ENCODE measurements at places on chromosomes 3 and 15.

DNA sequence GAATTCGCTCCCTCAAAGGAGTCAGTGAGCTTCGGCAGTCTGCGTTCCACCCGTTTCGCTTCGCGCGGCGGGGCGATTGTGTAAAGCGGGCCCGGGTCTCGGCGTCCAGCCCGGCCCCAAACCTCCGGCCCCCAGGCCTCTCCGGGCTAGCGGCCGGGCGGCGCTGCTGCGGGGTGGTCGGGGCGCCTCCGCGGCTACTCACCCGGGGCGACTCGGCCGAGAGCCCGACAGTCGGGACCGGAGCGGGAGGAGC lies 412 bp downstream of the CHDH start:
- no peak for DNase-seq

DNA sequence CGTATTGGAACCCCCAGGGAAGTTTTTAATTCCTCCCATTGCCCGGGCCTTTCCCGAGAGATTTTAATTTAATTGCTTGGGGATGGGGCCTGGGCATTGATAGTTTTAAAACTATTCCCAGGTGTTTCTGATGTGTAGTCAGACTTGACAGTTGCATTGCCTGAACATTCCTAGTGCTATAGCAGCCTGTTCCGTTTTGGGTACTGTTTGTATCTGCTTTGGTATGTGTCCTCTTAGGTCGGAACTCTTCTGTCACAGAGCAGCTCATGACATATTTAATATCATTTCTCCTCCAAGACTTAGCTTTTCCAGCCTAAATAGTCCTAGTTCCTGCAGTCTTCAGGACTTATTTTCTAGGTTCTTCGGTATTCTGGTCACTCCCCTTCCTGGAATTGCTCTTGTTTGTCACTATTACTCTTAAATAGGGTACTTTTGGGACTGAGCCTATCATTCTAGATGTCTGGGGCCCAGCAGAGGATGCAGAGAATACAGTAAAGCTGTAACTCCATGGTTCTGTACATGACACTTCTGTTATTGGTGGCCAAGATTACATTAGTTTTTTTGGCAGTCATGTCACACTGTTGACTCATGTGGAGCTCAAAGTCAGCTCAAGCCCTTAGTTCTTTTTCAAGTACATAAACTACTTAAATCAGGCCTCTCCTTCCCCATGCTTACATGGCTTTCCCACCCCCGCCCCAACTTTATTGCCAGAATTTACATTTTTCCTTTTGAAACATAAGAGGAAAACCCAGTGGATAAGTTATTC lies 81.5 kb downstream of the BBX start:
- no peak for DNase-seq

DNA sequence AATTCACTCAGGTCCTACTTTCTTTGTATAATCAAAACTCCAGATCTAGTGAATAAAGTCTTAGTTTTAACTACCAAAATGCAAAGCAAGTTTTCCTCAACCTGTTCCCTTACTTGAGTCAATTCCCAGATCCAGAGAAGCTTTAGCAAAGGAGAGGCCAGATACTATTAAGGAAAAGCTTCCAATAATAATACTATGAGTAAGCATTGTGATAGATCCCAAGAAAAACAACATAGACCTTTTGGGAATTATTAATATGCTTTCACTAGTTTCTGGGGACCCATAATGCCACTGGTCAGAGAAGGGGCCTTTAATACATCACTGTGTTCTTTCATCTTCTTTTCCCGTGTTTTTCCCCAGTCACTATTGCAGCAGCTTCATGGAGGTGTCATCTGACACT lies 339.9 kb upstream of the CDIN1 start:
- no peak for DNase-seq

- no peak for DNase-seq
Observed at GRCh38 chr3:157311633-157312375, 124.8 kb upstream of the PTX3 start.

GRCh38 chr3:179175358-179175757 lies 27.2 kb downstream of the PIK3CA start:
- no peak for DNase-seq

GRCh38 chr15:93866948-93867347 lies 364.4 kb upstream of the MCTP2 start:
- no peak for DNase-seq

DNA sequence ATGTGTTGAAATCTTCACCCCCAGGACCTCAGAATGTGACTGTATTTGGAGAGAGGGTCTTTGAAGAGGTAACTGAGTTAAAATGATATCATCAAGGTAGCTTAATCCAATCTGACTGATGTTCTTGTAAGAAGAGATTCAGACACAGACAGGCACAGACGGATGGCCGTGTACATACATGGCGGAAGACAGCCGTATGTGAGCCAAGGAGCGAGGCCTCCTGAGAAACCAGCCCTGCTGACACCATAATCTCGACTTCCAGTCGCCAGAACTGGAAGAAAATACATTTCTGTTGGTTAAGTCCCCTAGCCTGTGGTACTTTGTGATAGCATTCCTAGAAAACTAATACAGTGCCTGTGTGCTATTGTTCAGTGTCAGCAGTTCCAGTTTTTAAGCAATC lies 73.6 kb downstream of the APBA2 start:
- no peak for DNase-seq

DNA sequence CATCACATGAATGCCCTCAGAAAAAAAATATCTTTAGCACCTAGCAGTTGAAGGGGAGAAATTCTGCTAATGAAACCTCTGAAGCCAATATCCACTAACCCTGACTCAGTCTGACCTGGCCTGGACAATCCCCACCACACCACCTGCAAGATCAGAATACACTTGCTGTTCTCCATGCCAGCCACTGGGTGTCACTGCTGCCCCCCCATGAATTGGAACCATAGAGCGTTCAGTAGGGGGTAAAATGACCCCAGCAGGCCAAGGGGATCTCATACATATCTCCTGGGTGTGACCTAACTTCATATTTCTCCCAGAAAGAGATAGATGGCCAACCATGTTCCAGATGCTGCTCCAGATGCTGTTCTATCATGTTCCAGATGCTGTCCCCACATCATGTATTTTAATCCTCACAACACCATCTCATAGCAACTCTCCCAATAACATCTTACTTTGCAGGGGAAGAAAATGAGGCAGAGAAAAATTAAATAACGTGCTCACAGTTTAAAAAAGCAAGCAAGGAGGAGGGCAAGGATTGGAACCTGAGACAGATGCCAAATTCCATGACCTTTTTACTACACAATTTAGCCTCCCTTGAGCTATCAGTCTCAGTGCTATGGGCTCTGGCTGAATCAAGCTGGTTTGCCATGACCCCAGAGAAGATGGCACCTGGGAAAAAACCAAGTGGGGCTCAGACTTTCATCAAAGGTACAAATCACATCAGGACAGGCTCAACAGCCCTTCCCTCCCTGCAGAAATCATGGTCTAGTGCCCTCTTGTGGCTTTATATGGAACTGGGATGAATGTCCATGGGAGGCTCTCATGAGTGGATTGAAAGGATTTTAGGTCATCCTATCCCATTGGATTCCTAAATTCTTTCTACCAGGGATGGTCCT lies 12.4 kb downstream of the NTRK3 start:
- peak; percentile 24 for DNase-seq

DNA sequence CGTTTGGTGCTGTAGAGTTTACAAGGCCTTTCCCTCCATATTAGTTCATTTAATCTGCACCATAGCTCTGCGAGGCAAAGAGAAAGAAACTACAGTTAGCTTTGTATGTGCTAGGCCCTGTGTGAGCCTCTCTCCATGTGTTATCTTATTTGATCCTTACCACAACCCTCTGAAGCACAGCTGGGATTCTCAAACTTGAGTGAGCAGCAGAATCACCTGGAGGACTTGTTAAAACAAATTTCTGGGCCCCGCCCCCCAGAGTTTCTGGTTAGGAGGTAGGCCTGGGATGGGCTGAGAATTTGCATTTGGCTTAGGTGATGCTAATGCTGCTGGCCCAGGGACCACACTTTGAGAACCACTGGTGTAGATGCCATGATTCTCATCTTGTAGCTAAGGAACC lies 12.3 kb downstream of the CA12 start:
- DNase-seq, result no peak

DNA sequence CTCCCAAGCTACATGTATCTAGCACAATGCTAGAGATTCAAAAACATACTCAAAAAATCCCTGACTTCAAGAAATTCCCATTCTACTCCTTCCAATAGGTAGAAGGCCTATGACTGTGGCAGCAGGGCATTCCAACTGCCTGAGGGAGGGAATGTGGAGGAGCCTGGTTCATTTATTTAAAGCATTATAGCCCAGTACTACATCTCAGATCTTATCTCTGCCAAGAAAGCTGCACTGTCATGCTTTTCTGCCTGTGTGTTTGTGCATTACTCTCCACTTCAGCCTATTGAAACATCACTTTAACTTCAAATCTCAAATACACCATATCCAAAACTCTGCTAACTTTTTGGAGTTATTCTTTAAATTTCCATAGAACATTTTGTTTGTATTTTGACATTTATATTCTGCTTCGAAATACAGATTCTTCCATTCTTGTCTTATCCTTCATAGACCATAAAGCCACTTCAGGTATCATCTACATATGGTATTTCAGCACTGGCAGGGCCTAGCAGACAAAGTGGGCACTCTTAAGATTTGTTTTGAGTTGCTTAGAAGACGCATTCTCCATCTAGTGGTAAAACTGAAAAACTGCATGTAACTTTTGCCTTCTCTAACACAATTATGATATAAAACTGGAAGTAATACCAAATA lies 59.1 kb upstream of the NEDD4 start:
- peak; percentile 41 for DNase-seq

DNA sequence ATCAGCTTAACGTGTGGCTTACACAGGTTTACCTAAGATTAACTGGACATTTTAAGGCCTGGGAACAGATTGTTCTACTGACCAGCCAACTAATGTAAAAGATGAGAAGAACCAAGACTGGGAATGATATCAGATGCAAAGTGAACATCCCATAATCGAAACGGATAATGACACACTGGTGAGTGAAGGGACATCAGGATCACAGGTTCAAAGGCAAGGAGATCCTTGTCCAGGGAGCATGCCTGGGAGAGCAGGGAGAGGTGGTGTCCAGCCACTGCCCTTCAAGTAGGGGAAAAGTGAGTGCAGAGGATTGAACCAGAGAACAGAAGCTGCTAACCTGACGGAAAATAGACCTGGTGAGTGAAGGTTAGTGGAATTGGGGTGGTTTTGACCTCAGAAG lies 228.8 kb downstream of the RORA start:
- no peak for DNase-seq

DNA sequence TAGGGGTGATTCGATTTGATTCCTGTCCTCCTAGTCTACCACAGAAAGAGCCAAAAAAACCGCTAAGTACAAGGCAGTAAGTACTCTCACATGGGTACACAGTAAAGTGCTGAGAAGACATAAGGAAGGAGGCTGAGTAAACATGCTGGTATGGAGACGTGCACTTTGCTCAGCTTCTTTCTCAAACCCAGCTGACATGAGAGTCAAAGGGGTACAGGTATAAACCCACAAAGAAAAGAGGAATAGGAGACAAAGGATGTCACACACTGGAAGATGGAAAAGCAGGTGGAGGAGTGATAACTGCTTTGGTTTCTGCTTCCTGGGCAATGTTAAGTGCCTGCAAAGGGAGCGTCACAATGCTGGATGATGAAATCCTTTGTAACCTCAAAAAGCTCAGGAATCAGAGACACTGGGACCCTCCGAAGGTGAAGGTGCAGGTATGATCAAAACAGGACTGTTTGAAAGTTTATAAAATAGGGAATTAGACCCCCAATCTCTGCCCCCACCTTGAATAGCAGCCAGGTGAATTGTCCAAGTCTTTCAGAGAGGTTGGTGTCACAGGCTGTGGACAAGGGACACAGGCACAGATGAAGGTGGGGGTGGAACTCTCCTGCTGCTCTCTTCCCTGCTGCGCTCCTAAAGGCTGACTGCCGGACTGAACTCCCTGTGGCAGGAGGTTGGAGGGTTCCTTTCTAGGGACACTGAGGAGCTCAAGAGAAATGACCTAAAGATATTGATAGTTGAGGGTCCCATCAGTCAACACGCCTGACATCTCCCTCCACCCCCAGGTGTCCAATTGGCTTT lies 101.8 kb downstream of the RAB11A start:
- DNase-seq, result no peak

DNA sequence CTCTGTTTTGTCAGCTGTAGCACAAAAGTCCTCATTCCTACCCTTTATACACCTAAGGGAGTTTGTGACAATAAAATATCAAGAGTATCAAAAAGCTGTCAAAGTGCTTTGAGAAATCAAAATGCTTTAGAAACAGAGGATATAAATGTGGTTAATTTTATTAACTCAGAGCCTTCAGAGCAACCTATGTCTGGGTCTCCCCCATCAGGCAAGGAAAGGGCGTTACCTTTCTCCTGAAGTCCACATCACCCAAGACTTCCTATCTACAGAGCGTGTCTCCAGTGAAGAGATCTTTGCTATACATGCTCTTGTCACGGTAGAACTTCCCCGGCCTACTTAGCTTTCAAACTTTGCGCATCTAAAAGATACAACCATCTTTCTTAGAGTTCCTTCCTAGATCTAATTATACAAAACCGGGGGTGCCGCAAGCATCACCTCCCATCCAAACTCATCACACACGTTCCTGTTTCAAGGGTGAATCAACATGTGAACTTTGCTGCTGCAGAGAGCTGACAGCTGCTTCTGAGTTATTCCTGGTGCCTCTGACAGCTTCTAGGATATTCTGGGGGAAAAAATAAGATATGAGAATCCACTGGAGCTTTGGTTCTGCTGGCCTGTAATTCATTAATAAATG lies 93.0 kb downstream of the RARB start:
- no peak for DNase-seq

DNA sequence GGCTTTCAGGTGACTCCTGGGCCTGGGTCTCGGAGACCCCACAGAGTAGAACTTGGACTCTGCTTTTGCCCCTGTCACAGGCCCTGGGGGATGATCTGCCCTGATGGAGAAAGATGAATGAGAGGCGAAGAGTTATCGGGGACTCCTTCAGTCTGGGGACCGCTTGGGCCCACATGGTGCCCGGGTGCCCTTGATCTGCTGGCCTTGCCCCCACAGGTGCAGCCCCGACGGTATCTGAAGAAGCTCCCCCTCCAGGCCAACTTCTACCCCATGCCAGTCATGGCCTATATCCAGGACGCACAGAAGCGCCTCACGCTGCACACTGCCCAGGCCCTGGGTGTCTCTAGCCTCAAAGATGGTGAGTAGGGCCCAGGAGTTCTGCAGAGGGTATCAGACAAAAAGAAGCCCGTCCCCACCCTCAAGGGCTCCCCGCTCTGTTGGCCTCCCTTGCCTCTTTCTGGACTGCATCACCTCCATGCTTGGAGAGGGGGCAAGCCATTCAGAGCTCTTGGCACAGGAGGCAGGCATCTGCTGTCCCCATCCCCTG lies 10.4 kb downstream of the MAN2A2 start:
- no peak for DNase-seq

GRCh38 chr3:97935842-97936241 lies 36.4 kb downstream of the RIOX2 start:
- DNase-seq, result no peak

DNA sequence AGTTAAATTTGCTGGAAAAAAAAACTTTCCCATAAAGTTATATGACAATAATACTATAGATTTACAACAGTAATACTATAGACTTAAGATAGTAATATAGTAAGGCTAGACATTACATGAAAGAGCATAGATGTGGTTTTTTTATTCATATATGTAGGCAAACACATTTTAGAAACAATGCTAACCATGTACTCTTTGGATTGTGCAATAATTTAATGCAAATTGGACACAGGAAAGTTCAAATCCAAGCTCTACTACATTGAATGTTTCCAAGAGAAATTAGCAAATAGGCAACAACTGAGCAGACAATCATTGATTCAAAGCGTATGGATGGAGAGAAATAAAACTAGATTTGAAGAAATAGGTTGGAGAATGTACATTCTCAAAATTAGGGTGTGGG lies 469.2 kb downstream of the CNTN3 start:
- no peak for DNase-seq
